Stimulated activated CD8-positive, alpha-beta memory T cell treated with anti-CD3 and anti-CD28 coated beads, Interleukin-7, amount 100 ng/mL, for 1 hour (primary cell): ENCODE measurements at places on chromosomes 6 and 20.

- DNase-seq, result no peak
Measured at GRCh38 chr6:149405823-149406765, 6.0 kb downstream of the SUMO4 start.

DNA sequence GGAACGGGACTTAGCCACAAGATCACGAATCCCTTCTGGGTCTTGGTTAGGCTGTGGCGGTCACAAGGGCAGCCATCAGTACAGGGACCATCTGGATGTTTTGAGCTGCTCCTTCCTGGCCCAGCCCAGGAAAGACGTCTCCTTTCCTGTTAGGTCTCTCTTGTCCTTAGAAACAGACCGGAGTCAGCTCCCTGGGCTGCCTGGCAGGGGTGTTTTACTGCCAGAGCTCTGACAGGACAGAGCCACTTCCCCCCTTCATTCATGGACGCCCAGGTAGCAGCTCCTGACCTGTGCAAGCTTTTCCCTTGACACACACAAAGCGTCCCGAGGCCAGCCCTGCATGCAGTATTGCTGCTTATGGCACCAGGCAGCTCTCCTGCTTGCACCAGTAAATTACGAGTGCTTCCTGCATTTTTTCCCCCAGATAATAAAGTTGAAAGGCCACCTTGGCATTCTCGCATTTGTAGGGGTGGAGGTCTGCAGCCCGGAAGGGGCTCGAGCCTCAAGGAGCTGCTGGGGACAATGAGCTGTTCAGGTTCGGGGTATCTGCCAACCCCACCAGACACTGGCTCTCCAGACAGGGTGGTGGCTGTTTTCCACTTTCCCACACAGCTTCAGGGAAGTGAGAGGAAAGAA lies 87.4 kb downstream of the NOL4L start:
- no peak for DNase-seq

GRCh38 chr20:39762716-39763115 lies 800.6 kb downstream of the DHX35 start:
- DNase-seq, result no peak

DNA sequence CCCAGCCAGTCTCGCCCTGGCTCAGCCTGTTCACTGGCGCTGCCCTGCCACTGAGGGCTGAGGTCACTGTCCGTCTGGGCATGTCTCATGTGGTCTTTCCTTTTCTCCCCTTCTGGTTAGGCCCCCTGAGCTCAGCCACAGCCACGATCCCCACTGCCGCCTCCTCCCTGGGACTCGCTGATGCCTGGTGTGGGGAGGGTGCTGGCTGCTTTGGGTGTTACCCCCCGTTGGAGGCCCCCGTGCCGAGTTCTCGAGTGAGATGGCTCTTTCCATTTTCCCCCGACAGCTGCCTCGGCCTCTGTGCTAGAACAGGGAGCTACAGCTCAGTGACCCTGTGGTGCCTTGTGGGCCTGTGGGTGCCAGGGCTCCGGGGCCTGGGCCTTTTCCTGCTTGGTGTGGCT lies 14.9 kb upstream of the TCFL5 start:
- no peak for DNase-seq

DNA sequence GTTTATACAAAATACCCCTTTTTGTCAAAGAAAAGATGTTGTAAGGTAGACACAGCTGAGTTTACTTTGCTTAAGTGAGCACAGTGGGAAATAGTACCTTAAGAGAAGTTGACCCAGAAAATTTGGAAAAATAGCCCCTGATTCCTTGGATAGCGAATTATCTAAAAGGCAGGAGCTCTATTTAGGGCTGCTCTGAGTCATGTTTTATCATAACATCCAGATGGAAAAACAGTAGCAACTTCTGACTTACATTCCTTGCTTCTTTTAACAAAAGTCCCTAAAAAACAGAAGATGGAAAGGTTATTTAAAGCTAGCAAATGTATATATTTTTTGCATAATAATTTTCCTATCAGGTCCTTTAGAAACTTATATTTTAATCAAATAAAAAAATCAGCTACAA lies 59.0 kb downstream of the THEMIS start:
- DNase-seq, result no peak

- peak; percentile 14 for DNase-seq
Measured at GRCh38 chr6:10954590-10955010, 67.7 kb downstream of the SYCP2L start.

DNA sequence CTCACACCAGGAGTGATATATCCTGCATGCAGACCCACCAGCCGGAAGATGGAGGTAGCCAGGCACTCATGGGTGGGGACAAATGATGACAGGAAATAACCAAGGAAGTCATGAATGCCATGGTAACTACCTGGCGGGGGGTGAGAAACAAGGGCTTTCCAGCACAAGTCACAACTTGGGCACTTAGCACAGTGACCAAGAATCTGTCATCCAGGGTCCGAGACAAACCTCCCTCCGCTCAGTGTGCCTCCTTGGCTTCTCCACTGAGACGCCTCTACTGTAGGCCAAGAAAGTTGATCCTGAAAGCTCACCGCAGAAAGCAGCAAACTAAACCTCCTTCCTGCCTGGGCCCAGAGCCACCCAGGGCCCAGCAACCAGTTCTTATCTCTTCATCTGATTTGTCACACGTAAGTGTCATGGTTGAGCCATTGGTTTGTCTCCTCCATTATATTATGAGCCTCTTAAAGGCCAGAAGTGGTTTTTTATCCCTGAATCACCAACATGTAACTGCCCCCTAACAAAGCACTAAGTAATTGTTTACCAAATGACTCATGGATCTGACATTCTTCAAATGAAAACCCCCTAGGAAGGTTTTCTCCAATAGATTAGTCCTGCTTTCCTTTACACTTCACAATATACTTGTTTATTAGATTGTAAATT lies 84.3 kb upstream of the TAB2 start:
- no peak for DNase-seq
